Stimulated activated naive CD8-positive, alpha-beta T cell treated with anti-CD3 and anti-CD28 coated beads, Interleukin-15, amount 100 ng/mL, for 72 hours (primary cell): ENCODE measurements at places on chromosomes 12 and 14.
A peak's percentile ranks its signal among the peaks of the same experiment; 100 is the strongest.

DNA sequence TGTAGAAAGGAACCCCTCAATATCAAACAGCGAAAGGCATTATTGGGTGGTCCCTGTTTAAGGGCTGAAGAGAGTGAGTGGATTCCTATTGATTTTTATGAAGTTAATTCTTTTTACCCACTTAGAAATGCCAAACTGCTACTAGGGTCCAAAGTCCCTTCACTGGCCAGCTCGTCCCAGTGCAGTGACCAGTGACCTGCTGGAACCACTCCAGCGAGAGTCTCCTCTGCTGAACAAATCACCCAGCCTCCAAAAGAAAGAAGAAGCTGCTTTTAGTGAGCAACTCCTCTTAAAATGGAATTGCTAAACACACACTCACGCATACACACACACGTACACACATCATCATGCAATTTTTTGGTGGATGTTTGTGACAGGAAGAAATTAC, 198.2 kb upstream of the PLEKHG7 start:
- no peak for DNase-seq

GRCh38 chr12:10238526-10238925, 25.8 kb downstream of the GABARAPL1 start:
- DNase-seq = no peak

- no peak for DNase-seq
Measured at GRCh38 chr12:2372178-2372577, 319.4 kb downstream of the CACNA1C start.

DNA sequence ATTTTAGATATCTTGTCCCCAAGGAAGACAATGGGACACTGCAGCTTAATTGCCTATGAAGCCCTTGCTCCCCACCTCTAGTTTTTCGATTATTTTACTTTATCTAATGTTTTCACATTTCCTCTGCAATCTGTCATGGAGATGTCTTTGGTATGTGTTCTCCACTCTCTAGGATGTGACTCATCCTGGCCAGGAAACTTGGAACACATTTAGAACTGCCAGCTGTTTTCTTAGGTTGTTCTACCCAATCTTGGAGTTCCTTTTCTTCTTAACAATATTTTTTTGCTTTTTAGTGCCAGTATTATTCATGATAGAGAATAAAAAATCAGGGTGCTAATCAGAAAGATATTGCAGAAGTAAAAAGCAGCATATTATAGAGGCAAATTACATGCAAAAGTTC, 101.7 kb upstream of the CLEC14A start:
- DNase-seq = no peak

GRCh38 chr12:71703206-71703605, 17.3 kb downstream of the TMEM19 start:
- no peak for DNase-seq

- no peak for DNase-seq
Measured at GRCh38 chr12:60752589-60752988, 1156.8 kb downstream of the SLC16A7 start.

- DNase-seq = no peak
Measured at GRCh38 chr14:29062976-29063375, 296.4 kb downstream of the FOXG1 start.

- DNase-seq = no peak
Measured at GRCh38 chr12:66603461-66603860, 75.4 kb downstream of the GRIP1 start.

DNA sequence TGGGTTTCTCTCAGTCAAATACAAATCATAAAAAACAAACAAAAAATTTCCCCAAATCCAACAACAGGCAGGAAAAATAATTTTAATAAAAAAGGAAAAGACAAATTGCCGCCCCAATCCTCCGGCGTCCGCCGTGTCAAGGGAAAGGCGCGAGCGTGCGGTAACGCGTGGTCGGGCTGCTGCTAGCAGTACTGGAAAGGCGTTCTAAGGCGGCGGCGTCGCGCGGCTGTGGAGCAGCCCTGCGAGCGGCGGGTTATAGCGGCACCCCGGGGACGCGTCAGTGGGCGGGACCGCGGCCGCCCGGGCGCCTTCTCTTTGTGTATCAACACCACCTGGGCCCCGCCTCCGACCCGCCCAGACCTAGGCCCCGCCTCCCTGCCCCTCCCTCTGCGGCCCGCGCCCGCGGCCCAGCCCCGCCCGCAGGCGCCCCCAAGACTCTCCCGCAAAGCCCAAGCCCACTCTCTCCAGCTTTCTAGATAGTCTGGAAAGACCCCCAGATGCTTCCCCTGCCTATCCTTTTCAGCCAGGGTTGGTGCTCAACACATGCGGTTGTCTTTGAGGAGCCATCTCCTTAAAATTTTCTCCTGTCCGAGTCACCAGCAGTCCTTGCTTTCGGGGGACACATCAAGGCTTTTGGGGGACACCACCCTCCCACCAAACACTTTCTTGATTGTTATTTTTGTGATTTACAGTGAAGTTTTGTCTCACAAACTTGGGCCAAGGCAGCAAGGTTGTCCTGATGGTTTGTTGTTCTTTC, at the start of gene SLC38A2:
TSS of gene SLC38A2 (minus strand) at position 230 of the 757 bp plus-strand sequence. CDS start 1,480 bp downstream, outside the sequence.
- peak; percentile 95 for DNase-seq

- DNase-seq = no peak
Measured at GRCh38 chr12:114993165-114993564, 309.2 kb upstream of the TBX3 start.

DNA sequence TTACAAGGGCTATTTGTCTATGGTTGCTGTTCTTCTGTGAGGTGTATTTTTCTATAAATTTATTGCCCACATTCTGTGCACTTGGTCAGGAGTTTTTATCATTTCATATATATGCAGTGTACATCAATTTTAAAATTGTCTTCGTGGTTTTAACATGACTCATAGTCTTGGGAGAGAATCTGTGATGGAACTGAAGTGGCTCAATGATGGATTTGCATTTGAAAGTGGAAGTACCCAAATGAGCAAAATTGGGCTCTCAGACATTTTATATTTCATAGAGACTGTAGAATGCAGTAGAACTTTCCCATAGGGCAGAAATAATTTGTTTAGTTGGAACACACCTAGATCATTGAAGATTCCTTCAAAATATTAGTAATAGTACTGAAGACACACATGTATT, 1.9 kb upstream of the SCFD1 start:
- no peak for DNase-seq

GRCh38 chr12:121723200-121723599, 10.6 kb downstream of the TMEM120B start:
- DNase-seq = no peak

DNA sequence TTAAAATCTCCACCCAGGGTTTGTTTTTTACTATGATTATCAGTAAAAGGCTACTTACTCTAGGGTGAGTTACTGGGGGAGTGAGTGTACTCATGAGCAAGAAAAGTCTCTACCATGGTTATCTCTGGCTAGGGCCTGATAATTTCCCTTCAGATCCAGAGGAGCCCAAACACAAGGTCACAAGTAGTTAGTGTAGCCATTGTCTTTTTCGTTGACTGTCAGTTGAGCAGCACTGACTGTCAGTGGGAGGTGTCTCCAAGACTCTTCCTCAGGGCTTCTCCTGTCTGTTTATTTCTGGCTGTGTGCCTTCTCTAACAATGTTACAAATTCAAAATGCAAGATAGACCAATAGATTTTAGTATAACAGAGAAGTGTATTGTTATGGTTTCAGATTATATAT, 181.2 kb upstream of the MIS18BP1 start:
- no peak for DNase-seq

GRCh38 chr12:47190271-47190750, 110.6 kb upstream of the AMIGO2 start:
- DNase-seq = peak; percentile 41

DNA sequence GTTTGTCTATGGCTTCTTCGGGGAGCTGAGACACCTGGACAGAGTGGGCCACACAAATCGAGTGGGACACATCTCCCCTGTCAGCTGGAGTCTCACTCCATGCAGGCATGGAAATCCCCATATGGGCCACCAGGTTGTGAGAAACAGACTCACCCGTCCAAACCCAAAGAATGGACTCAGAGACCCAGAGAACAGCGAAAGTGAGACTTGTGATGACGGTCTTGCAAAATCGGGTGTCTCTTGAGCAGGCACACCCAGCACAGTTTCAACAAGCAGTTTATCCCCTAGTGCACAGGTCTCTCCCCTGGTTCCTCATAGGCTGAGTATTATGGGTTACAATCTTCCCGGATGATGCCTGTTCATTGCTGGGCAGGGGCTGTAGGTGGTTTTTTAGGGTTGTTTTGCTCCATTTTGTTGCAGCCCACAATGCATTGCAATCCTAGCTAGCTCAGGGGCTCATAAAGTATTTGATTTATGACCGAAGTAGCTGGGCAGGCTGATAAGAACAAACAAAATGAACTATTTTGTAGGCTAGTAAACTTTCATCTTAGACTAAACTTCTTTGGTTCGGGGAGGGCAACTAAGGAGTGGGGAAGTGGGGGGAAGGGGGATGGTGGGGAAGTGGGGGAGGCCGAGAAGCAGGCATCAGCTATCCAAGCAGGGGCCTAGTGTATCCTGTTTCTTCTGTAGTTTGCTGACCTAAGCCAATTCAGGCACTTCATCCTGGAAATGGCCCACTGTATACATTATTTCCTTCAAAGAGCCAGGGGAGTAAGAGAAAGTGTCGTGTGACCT, 45.3 kb downstream of the IQSEC3 start:
- DNase-seq = no peak

DNA sequence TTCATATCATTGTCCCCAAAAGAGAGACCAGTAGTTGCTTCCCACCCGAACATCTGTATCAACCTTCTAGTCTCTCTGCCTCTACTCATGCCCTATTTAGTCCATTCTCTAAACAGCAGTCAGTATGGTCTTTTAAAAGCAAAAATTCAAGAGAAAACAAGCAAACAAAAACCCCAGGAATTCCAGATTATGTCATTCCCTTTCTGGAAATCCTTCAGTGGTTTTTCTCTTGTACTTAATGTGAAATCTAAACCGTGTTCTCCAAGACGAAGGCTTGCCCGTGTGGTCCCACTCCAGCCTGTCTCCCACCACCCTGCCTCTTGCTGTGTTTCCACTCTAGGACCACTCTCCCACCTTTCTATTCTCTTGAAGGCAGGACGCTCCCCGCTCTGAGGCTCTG, 90.8 kb downstream of the TMEM30B start:
- DNase-seq = no peak

DNA sequence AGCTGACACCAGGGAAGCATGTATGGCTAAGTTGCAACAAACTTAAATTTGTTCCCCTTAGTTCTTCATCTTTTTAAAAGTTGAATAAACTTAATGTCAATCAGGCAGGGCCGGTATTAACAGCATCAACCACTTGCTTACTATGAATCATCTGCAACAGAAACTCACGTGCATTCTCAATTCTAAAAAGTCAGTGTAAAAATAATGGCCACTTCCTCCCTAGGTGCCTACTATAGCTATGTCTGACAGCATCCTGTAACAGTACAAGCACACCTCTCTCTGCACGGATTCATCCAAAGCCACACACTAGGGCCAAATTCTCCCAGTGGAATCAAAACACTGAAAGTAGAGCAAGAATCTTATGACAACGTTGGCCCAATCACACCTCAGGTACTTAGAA, 48.6 kb downstream of the PPP1R36 start:
- no peak for DNase-seq

GRCh38 chr12:119692997-119693396, 25.1 kb downstream of the PRKAB1 start:
- DNase-seq = no peak

GRCh38 chr14:50516091-50516490, 16.3 kb downstream of the MAP4K5 start:
- no peak for DNase-seq

DNA sequence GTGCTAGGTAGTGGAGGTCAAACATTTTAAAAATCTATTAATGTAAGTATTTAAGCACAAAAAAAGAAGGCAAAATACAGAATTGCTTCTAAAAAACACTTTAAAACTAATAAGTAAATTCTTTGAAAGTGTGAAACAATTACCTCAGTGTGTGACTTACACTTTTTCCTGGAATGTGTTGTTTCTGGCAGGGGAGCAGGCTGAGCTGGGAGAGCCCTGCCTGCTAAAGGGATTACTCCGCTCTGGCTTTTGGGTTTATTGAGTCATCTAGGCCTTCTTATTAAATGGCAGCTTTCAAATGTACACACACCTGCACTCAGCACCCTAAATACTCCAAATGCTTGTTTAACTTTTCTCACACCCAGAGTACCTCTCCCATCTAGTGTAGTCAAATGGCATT, 279.8 kb downstream of the AKAP6 start:
- no peak for DNase-seq

DNA sequence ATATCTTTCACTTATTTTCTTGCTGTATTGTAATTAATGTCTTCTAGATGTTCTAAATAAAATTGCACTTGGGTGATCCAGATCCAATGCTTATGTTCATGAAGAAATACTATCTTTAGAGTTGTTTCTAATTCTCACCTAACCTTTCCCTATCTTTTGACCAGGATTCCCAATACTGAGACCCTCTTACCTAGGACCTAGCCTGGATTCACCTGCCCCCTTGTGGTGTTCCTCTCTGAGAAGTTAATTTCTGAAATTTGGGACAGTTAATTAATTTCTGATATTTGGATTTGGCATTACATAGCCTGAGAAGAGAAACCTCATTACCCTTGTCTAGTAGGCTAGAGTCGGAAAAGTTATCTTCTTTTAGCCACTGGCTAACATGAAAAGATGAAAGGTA, 29.5 kb downstream of the FOXA1 start:
- DNase-seq = no peak

DNA sequence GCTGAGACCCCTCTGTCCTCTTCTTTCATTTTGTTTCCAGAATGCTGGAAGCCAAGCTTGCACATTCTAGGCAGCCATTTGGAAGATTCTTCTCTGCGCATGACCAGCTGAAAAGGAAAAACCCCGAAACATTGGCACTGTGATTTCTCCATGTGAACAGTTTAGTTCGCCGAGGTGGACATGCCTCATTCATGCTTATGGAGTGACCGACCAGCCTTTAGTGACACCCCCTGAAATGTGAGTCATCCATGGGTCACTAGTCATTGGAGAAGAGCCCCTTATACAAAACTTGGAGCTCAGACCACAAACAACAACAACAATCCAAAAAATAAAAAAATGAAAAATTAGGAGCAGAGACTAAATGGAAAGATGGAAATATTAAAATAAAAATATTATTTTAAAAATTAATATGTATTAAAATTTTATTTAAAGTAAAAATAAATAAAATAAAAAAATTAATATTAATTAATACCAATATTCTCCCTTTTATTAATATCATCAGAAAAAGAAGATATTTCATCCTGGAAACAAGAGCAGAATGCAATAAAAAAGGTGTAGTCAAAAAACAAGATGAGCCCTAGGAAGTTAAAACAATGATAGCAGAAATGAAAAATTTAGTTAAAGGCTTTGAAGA, 9.5 kb upstream of the KRT7 start:
- no peak for DNase-seq

DNA sequence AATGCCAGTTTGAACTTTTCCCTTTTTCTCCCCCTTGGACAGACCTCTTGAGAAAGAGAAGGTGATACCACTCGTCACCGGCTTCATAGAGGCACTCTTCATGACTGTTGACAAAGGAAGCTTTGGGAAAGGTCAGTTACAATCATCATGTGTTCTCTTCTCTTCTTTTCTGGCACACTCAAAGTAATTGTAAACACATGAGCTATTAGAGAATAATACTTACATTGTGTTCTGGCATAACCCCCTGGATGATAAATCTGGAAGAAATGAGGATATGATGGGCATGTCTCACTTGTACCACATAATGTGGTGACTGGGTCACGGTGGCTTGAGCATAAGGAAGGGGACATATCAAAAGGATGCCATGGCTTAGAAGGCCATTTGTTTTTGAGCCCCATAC, 20.0 kb downstream of the UTP20 start:
- no peak for DNase-seq
